ENCODE measurements at places on chromosomes 11 and 22.

DNA sequence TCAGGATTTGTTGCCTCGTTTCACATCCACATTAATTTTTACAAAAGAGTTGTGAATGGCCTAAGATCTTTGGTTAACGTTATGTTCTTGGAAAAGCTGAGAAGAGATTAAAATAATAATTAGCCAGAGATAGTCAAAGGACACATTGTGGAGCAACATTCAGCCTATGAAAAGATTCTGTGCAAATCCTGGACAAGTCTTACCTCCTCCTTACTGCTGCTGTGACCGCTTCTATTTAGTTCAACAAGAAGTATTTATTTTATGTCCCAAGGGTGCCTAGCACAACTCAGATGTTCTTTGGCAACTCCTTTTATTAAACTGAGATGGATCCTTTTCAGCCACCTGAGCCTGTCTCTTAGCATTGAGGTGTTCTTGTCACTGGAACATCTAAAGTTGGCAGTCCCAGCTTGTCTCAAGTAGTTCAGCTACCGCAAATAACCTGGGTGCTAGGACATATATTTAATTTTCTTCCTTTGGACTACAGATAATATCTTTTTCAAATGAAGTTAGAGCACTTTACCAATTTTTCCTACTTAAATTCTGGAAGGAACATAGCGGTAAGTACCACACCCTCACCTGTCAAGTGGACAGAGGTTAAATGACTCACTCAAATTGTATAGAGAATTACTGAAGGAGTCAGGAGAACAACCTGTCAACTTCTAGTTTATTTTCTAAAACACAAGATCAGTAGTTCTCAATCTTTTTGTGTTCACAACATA, 80.5 kb upstream of the CHRM4 start:
- no peak for DNase-seq

GRCh38 chr11:128790196-128790595, 76.9 kb downstream of the KCNJ1 start:
- peak; percentile 47 for DNase-seq

GRCh38 chr11:86365546-86365945, 9.1 kb upstream of the CCDC81 start:
- DNase-seq: no peak

DNA sequence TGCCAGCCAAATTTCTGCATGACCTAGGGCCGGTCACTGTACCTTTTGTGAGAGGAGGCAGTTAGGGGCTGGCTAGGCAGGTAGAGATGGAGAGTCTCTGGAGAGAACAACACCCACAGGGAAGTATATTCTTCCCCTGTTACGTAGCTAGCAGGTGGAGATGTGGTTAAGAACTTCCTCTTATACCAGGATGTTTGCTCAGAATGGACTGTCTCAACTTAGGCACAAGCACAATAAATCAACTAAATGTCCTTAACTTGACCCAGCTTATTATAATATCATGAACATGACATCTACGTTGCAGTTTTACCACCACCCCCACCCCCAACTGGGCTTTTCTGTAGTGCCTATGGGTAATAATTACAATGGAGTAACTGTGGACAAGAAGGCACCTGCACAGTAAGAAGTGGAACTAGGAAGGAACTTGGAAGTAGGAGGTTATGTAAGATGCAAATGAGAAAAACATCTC, 60.7 kb upstream of the MPEG1 start:
- no peak for DNase-seq

DNA sequence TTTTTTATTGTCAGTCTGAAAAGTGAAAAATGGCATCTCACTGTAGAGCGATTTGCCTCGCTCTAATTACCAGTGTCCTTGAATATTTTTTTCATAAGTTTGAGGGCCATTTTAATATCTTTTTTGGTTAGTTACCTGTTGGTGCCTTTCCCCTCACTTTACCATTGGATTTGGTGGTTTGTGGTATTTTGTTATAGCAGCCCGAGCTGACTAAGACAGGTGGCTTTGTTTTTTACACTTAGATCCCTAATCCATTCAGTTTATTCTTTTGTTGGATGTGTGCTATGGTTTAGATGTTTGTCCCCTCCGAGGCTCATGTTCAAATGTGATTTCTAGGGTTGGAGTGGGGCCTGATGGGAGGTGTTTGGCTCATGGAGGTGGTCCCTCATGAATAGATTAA, 6.5 kb upstream of the CAPN5 start:
- DNase-seq: no peak
